Hindlimb muscle (tissue), 1 donor: ENCODE measurements at places on chromosomes 5 and 9. TPM values are rescaled to one million over a fixed set of nuclear protein-coding genes. Genes with fewer than 3 reads are reported as not detected.

SOHLH1 gene
- 0.13 TPM for polyA plus RNA-seq

NKD2 gene
- polyA plus RNA-seq = 3.6 TPM

GRCh38 chr5:102764381-102765004, 9.4 kb downstream of the PAM start:
- DNase-seq = no peak

NXNL2 gene
- 0.19 TPM for polyA plus RNA-seq

- DNase-seq = no peak
Measured at GRCh38 chr5:24986326-24986725, 341.5 kb upstream of the CDH10 start.

GRCh38 chr5:130061746-130062145, 157.5 kb downstream of the CHSY3 start:
- no peak for DNase-seq

RNF208 gene
- polyA plus RNA-seq = 4.2 TPM

NMUR2 gene
- polyA plus RNA-seq = 0.22 TPM

DNA sequence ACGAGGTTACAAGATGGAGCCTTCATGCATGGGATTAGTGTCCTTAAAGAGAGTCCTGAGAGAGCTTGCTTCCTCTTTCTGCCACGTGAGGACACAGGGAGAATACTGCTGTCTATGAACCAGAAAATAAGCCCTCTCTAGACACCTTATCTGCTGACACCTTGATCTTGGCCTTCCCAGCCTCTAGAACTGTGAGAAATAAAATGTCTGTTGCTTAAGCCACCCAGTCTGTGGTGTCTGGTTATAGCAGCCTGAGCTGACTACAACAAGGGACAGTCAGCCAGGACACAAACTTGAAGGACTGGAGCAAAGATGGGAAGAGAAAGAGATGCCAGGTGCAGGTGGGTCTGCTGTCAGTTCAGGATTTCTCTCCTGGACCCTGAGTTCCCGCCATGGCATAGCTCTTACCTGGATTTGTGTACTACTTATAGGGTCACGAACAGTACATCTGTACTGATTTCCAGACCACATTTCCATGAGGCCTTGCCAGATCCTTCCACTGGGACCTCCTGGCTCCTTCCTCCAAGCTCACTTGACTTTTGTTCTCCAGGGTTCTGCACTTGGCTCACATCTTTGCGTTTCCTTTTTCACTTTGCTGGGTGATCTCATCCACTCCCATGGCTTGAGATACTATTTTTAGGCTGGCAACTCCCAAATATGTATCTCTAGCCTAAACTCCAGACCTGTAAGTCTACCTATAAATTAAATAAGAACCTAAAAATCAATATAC, 44.9 kb upstream of the LIFR start:
- peak; percentile 40 for DNase-seq

GRCh38 chr9:6931913-6932312, 174.1 kb downstream of the KDM4C start:
- no peak for DNase-seq

DNA sequence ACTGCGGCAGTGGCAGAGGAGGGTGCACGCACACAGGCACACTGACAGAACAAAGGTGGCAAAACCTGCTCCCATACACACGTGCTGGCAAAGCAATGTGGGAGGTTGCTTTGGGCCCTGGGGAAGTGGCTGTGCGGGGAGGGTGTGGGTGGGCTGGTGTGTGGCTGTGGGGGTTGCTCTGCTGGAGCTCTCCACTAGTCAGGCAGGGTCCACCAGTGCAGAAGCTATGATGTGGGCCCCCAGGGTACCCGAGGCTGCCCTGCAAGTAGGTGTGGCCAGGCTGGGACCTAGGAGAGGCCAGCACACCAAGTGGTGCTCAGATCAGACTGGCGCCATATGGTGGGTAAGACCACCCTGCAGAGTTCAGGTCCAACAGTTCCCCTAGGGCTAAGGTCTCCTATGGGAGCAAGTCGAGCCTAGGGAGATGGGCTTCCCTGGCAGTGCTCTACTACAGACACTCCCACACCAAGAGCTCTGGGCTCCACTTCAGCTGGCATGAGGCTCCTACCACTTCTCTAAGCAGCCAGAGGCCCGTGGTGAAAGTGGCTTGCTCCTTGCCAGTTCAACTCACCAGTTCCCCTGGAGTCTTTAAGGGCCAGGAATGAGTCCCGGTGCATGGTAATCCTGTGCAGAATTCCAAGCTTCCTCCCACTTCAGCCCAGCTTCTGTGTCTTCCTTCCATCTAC, 46.2 kb upstream of the IFNE start:
- no peak for DNase-seq

DNA sequence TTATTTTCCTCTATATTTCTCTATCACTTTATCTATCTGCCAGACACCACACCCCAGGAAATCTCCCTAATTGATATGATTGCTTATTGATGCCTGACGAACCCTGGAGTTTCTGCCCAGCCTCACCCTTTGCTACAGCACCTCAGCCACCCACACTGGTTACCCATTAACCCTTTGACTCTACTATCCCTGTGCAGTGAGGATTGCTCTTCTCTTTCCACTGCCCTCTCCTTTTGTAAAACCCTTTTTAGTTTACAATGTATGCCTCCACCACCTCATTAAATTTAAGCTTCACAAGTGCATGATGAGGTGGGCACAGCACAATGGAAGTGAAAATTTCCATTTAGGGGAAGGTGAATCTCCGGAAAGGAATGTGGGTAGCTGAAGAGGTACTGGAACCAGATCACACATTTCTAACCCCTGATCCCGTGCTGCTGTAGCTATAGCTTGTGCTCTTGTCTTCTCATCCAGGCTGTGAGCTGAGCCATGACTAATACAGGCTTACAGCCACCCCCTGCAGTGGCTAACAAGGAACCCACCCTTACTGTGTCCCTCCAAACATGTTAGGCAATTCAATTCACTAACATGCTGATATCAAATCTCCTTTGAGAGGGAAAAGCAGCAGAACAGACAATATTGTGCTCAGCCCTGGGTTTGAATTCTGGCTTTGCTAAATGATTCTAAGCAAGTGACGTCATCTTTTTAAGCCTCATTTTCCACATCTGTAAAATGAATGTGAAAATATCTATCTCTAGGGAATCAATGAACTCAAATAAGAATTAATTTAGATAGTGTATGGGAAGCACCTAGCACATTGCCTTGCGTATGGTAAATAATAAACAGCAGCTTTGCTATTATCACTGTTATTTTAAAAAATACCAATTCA, 186.9 kb upstream of the TRIM32 start:
- no peak for DNase-seq

RNF44 gene
- polyA plus RNA-seq = 35.5 TPM

DNA sequence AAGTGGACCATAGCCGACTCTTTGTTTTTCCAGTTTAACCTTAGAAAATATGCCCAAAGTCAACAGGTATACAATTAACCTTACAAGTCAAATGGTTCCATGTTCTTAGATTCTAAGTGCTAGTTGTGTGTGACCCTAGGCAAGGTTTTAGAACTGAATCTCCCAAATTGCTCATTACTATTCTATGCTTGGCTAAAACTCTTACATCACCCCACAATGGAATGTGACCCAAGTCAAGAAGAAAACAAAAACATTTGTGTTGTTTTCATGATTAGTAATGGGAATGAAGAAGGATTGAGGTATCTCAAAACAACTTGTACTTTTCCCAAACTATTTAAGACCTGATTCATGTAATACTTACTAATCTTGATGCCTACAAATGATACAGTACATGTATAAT, 159.2 kb downstream of the ARRDC3 start:
- no peak for DNase-seq
